ENCODE measurements at places on chromosomes 5 and 9.

DNA sequence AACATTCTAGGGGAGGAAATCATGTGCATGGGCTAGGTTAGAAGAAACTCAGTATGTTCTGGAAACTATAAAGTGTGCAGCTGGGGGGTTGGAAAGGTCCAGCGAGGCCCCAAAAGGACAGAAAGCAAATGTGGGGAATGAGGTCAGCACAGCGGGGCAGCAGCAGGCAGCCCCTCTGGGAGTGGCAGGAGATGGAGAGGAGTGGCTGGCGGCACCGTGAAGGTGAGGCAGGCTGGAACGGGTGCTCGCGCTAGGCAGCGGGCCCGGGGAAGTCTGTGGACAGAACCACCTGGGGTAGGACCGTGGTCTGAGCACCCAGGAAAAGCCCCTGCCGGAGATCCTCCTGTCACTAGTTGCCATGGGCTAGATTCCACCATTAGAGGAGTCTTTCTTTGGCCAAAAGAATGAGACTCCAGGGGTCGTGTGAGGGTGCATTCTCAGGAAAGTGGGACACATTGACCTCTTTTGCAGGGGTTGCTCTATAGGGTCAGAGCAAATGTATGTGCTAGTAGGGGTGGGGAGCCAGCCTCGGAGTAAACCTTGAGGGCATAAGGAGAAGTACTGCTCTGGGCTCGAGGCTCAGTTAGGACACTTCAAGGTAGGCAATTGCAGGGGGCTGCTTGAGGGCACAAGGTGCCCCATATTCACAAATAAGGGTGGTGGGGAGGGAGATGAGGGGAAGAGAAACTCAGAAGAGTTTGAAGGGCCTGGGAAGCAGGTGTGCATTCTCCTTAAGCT is 61.2 kb downstream of the IL6ST start:
- DNase-seq = no peak

- DNase-seq = no peak
These were observed 15.2 kb downstream of the NEK6 start for GRCh38 chr9:124272979-124273378.

DNA sequence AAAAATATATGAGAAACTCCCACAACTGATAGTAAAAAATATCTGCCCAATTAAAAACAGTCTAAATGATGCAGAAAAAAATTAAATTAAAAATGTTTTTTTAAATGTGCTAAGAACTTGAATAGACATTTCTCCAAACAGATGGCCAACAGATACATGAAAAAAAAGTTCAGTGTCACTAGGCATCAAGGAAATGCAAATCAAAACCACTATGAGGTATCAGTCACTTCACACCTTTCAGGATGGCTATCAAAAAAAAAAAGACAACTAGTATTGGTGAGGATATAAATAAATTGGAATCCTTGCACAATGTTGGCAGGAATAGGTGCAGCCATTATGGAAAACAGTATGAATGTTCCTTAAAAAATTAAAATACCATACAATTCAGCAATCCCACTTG is 16.6 kb downstream of the ZNF131 start:
- no peak for DNase-seq

GRCh38 chr9:123893115-123893514 is 36.8 kb downstream of the DENND1A start:
- DNase-seq = no peak

- no peak for DNase-seq
These were observed 28.0 kb downstream of the PRUNE2 start for GRCh38 chr9:76877961-76878360.

DNA sequence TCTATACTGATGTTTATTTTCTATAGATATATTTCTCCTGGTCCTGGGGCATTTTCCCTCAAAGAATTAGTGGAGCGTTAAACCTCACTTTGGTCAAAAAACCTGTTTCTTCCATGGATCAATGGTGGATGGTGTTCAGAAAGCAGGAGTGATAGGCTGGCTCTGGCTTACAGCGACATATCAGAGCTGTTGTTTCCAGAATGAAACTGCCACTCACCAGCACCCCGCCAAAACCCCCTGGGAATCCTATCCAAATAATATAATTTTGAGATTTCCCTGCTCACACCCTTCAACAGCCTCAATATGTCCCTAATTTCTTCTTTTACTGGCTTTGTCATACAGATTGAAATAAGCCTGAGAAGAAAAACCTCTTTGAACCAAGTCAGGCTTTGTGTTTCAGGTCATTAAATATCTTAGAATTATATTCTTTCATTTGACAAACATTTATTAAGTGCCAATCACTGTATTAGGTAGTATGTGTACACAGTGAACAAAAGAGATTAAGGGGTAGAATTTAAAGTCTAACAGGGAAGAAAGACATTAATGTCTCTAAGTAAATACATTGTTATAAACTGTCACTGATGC is 144.5 kb upstream of the GPR151 start:
- DNase-seq = no peak

DNA sequence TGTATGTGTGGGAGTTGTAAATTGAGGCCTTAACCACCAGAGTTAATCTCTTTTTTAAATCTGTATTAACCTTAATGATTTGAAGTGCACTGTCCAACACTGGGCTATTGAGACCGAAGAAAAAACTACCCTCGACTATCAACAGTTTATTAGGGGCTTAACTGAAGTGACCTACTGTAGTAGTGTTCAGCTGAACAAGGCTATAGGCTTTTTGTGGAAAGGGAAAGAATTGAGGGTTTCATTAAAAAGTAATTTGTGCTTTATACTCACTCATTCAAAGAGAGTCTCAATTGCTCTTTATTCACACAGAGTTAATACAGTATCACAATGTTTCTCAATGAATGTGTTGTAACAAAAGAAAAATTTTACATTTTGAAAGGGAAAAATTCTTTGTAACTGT is 267.5 kb downstream of the SLF1 start:
- DNase-seq = no peak

- no peak for DNase-seq
These were observed 374 bp upstream of the SLC1A3 start for GRCh38 chr5:36606036-36606427.
